C1 segment of cervical spinal cord (tissue), 14 donors: ENCODE measurements at places on chromosomes 12 and 14.

DNA sequence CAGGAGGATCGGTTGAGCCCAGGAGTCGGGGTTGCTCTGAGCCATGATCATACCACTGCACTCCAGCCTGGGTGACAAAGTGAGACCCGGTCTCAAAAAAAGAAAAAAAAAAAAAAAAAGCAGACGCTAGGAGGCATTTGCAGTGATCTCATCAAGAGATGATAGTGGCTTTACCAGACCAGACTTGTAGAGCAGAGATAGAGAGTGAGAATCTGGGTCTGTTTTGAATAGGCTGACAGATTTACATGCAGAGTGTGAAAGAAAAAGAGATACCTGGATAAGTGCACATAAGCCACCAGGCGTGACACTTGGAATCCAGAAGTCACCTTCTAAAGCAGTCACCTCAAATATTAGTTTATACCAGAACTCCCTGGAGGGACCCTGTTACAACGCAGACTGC lies 21.1 kb upstream of the FLRT2 start:
- DNase-seq: no peak

DNA sequence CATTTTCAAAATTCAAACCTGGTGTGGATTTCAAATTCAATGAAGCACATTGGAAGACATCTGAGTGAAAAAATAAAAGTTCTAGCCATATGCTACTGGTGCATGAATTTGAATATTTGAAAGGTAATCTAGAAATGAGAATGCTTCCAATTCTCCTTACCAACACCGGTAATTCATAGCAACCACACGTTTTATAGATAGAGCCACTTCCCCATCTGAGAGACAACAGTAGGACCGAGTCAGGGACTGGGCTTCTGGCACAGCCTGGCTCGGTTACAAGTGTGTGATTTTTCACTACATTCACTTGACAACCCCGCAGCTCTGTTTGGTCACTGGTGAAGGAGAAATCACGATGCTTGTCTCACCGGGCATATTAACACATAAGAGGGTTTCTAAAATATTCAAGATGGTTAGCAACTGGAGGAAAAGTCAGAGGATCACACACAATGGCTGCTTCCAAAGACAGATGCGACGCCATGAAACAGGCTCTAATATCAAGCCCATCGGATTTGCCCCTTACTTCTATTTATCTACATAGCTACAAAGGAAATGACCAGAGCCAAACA lies 86.5 kb upstream of the FOXN3 start:
- no peak for DNase-seq

DNA sequence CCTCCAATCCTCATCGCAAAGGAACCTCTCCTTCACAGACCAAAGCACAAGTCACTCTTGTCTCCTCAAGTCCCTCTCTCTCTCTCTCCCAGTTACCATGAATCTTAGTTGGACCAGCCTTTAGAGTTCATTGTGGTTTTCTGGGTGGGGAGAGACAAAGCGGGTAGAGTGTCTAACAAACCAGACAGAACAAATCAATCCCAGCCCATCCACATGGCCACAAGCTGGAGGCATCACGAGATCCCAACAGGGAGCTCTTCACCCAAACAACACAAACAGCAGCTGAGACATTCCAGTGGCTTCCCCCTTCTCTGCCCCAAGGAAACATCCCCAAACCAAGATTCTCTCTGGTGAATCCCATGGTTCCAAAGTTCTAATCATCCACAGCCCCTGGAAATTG lies 22.4 kb downstream of the ACTN1 start:
- no peak for DNase-seq

GRCh38 chr12:47281667-47282171 lies 202.0 kb upstream of the AMIGO2 start:
- no peak for DNase-seq

DNA sequence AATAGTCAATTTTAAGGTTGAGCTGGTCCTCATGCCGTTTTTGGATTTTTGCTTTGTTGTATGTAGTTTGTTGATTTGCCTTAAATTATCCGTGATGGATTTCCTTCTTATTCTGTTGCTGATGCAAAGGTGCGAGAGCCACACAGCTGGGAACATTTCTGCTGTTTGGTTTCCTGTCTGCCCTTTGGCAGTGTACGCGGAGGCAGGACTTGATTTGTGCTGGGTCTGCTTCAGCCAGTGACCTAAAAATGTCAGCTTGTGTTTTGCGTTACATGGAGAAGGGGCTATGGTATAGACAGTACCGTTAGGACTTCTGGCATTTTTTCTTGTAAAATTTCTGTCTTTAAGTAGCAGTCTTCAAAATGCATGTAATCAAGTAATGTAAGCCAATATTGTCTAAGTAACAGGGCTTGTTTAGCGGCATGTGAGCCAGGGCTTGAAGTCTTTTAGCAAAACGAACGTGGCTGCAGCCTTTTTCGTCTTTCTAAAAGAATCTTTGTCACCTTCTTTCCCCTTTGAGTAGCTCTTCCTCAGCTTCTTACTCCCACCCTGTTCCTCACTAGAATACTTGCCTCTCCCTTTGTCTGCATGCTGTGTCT lies 18.2 kb upstream of the RD3L start:
- no peak for DNase-seq

DNA sequence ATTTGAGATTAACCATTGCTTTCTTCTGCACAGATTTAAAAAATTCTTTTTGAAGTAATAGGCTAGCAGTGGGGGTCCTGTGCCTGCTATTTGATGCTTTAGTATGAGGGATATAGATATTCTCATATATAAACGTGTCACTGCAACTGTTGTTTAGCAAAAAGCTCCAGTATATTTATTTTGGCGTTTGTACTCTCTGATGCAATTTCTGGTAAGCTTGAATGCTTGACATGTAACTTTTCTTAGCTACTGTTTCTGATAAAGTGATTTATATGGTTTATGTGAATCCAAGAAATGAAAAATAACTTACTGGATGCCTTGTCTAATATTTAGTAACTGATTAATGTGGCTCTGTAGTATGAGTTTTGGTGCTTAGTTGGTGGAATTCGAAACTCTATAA lies 77.1 kb downstream of the TTLL5 start:
- no peak for DNase-seq

- peak; percentile 4 for DNase-seq
These were observed 143.7 kb upstream of the FRMD6 start for GRCh38 chr14:51507906-51508511.

DNA sequence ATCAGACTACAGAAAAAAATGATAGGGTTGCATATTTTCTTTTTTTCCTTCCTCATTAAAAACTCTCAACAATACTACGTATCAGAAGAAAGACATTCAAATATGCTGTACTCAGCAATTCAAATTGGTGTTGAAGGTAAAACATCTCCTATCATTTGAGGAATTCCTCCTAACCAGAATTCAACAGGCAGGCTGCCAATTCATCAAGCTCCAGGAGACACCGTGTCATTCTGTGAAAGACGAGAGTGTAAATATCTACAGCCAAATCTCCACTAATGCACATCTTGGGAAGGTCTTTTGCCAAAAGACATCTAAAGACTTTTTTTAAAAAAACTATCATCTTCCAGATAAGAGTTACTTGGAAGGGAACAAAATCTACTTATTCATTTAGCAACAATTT lies 26.6 kb downstream of the NT5DC3 start:
- no peak for DNase-seq

GRCh38 chr12:21913823-21914222 lies 27.4 kb downstream of the ABCC9 start:
- DNase-seq: no peak
